Right renal cortex interstitium (tissue), 3 donors: ENCODE measurements at places on chromosomes 2 and 18.

- DNase-seq: peak; percentile 26
Measured at GRCh38 chr2:15112216-15112615, 448.9 kb downstream of the NBAS start.

GRCh38 chr2:178238154-178238521 lies 43.8 kb downstream of the OSBPL6 start:
- no peak for DNase-seq

DNA sequence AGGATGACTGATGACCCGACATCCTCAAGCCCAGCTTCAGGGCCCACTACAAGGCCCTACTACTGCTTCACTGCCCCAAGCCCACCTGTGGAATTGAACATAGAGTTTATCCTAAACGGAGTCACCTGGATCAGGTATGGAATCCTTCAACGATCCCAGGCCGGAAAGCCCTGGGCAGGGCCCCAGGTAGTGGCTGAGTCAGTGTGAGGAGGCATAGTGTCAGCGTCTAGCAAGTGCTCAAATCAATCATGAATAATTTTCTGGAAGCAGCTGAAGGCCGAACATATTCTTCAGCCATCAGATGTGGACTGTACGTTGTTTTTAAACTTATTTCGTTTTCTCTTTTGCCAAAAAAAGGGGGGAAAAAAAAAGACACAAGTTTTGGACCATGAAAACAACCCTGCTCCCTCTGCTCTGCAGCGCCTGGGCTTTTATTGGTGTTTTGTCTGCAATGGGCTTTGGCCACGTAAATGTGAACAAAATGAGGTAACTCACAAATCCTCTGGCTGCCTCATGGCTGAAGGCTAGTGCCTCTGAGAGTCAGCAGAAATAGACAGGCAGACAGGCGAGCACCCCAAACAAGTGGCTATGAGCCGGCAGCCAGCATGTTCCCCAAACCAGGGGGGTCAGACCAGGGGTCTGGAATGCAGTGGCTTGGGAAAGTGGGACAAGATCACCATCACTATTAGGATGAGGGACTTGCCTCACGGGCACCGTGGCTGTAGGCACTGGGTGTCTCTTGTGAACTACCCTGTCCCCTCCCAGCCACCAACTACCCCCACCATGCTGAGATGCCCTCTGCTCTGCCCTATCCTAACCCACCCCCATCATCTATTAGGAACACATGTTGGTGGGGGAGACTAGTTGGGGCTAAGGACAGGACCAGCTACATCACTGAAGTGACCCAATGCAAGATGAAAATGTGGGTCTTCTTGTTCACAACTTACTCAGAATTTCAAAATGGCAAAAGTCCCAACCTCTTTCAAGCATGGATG lies 51.4 kb downstream of the TTC32 start:
- DNase-seq: no peak

DNA sequence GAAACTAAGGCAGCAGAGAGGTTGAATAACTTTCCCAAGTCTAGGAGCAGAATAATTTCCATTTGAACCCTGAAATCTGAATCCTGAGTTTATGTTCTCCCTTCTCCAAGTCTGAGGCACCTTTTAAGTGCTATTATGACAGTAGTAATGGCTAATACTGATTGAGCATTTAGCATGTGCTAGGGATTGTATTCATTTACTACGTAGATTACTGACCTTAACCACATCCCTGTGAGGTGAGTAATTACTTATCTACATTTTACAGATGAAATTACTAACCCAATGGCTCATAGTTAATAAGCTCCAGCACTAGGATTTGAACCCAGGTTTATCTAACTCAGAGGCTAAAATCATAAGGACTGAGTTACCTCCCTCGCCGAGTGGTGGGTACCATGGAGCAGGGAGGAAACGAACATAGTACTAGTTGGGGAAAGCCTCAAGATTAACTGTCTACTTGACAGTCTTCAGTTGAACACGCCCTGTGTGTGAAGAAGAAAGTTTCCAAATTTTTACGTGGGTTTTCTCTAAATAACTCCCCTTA lies 93.0 kb downstream of the MAPRE2 start:
- DNase-seq: no peak

DNA sequence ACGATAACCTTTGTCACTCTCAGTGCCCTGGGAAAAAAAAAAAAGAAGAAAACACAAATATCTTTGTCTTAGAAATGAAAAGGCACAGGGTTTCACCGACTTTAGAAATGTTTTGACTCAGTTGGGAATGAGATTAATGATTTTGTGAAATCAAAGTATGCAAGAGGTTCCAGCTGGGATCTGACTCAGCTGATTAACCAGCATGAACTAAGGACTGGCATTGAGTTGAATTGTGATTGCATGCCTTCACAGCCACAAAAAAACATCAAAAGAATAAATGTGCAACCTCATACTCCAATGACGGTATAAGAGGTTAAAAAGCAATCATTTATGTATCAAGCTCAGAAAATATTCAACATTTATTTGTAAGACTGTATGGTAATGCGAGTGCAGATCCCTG lies 566.6 kb upstream of the DSEL start:
- no peak for DNase-seq

- DNase-seq: no peak
Measured at GRCh38 chr2:221431477-221431876, 140.6 kb downstream of the EPHA4 start.

- DNase-seq: no peak
Measured at GRCh38 chr2:112757265-112757664, 7.1 kb downstream of the CKAP2L start.

- DNase-seq: no peak
Measured at GRCh38 chr2:170836027-170836426, 19.3 kb downstream of the GAD1 start.
